ENCODE measurements at places on chromosomes 4 and X.
A peak's percentile ranks its signal among the peaks of the same experiment; 100 is the strongest.

DNA sequence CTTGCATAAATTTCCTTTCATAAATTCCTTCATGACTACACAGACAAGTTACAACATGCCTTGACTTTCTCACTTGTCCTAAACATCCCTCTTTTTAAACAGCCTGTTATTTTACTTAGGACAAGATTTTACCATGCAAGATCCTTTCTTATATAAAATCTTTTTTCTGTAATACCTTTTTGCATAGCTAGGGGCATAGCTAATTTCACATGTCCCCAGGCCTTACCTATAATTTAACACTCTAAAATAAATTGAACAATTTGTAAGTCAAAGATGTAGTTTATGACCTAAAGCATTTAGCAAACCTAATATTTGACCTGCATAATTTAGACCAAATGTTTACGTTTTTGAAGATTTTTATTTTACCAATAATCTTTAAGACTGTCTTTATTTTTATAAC, 396.3 kb upstream of the FSTL5 start:
- no peak for DNase-seq

DNA sequence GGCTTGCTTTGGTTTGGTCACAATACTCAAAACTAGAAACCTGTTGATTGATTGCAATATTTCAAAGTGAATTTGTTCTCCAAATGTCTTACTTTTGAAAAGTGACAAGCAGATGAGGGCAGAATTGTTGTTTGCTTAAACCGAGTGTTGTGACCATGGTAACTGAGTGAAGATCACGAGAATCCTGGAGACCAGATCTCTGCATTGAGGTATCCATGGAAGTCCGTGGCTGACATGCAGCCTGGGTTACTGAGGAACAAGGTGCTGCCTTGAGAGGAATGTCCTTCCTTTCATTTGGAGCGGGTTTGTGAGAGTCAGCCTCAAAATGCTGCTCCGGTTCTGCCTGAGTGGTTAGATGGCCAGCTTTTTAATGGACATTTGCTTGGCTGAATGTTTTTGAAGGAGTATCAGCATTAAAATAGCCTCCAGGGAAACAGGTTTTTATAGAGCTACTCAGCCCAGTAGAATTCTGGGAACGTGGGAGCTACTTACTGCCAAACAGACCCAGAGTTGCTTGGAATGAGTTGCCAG, 31.3 kb downstream of the NYX start:
- DNase-seq, result no peak

DNA sequence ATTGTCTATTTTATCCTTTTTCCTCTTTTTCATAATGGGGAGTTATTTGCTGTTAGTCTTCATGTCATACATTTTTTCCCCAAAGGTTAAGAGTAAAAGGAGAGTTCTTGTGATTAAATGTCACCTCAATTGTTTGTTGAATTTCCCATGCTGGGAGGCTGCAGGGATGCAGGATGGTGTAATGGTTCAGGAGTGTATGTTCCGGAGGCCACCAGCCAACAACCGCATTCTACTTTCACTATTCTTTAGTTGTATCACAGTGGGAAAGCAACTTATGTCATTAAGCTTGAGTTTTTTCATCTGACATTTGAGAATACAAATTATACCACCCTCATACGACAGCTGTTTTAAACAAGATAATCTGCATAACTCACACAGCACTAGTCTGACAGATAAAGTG, 15.4 kb downstream of the AFP start:
- DNase-seq, result no peak

GRCh38 chr4:168538632-168539031, 41.8 kb downstream of the PALLD start:
- DNase-seq, result no peak

- DNase-seq, result no peak
These were observed 34.5 kb downstream of the RNF175 start for GRCh38 chr4:153725136-153725830.

GRCh38 chr4:17068891-17069290, 170.4 kb upstream of the LDB2 start:
- no peak for DNase-seq

DNA sequence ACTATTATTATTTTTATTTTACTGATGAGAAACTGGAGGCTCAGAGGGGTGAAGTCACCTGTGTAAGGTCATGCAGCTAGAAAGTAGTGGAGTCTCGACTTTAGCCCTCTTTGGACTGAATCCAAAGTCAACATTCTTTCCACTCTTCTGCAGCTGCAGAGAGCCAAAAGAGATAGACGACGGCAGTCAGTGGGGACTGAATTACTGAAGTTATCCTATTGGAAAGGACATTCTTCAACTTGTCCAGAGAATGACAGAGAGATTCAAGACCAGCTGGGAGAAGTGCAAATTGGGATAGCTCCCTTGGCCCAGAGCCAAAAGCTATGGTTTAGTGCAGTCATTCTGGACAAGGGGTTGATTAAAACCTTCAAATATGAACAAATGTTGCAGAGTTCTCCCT, 42.5 kb downstream of the VGLL1 start:
- no peak for DNase-seq

DNA sequence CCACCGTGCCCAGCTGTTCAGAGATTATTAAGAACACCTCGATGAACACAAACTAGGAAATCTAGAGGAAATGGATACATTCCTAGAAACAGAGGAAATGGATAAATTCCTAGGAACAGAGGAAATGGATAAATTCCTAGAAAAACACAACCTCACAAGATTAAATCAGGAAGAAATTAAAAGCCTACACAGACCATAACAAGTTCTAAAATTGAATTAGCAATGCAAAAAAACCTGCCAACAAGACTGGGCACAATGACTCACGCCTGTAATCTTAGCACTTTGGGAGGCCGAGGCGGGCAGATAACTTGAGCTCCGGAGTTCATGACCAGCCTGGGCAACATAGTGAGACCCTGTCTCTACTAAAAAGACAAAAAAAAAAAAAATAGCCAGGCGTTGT, 13.1 kb upstream of the IDS start:
- DNase-seq, result no peak

- no peak for DNase-seq
These were observed 286.4 kb upstream of the SMIM31 start for GRCh38 chr4:164467493-164467892.

DNA sequence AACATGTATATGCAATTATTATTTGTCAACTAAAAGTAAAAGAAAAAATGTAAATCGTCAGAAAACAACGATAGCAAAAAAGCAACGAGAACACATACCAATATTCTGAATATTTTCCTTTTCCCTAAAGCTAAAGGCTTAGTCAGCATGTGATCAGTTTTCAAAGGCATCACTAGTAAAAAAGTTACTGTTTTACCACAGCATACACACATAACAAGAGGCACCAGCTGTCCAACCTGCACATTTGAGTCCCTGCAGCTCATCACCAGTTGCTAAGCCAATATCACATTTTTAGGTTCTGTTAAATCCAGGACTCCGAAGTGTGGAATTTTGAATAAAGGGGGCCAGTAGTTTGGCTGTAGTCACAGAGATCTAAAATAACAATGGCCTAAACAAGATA, 203.8 kb downstream of the ADGRA3 start:
- no peak for DNase-seq

GRCh38 chr4:34170946-34171345, 2073.4 kb downstream of the ARAP2 start:
- DNase-seq, result no peak

GRCh38 chrX:72003811-72004750, 93.4 kb downstream of the NHSL2 start:
- DNase-seq, result peak; percentile 41

- DNase-seq, result no peak
These were observed 706.3 kb upstream of the TENM3 start for GRCh38 chr4:181536811-181537434.

GRCh38 chr4:78630615-78631014, 79.0 kb downstream of the ANXA3 start:
- no peak for DNase-seq

DNA sequence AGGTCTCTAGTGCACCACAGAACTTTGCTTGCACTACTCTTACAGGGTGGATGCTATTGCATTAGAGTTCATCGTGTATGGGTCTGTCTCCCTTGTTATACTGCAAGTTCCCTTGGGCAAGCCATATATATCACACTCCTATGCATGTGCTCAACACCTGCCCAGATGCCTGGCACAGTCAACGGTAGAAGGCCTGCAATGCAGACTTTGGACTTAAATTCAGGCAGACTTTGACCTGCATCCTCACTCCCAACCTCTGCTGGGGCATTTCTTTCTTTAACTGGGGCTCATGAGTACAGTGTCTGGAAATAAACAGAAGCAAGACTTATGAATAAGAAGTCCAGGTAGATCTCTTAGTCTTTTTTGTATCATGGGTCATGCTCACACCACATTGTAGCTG, 148.2 kb downstream of the LDB2 start:
- no peak for DNase-seq

GRCh38 chrX:46244451-46244850, 300.8 kb downstream of the ZNF674 start:
- DNase-seq, result no peak

DNA sequence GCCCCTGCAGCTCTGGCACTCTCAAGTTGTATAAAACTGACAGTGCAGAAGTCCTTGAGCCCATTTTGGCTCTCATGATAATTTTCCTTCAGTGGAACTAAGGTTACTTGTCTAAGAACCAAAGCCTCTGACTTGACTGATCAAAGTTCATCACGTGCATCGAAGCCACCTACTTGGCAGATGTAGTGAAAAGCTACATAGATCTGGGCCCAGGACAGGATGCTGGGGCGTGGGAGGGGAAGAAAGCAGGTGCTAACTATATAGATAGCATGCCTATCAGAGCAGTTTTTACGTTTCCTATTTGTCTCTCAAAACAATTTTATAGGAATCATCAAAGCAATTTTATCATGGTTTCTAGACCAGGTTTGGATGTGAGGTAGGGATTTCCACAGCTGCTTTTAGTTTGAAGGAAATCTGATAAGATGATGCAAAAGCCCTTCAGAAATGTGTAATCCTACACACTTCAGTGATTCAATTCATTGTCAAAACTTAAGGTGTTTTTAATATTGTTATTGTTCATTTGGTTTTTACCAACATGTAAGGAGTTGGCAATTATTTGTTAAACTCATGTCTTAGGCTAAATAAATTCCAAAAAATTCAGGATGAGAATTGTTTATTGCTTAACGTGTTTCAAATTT, 1.2 kb upstream of the CD40LG start:
- DNase-seq, result no peak

GRCh38 chr4:112361181-112361791, 64.1 kb downstream of the ALPK1 start:
- DNase-seq, result no peak

- no peak for DNase-seq
These were observed 47.8 kb downstream of the FHDC1 start for GRCh38 chr4:152983774-152984411.

- no peak for DNase-seq
These were observed 12.9 kb downstream of the DIPK2B start for GRCh38 chrX:45187731-45188130.

DNA sequence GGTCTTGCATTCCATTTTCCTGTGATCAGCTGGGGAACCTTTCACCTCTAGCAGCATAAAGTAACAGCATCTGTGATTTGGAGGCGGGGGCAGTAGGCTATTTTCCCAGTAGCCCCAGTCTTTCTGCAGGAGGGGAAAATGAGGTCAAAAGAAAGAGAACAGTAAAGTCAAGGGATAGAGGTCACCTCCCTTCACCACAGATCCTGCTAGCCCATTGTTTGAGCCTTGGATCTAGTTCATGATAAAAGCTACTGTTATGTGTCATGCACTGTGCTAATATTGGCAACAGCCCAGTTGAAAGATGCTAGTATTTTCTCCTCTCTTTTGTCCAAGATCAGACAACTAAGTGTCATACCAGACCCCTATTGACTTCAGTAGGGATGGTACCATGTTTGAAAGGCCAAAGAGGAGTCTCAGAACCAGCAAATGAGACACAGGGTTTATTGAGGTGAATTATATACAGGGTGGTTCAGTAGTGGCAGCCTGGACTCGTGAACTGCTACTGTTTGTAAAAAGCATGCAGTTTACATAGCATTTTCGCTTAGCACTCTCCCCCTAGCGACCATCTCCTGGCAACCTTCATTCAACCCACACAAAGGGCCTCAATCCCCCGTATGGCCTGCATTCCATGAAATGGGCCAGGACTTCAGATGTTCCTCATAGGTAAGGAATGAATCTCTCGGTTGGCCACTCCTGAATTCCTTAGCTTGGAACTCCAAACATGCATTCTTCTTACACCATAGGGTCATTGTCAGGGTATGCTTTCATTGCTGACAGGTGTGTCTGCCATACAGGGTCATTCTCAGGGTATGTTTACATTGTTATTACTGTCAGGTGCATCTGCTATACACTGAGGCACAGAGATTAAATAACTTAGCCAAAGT, 170.0 kb upstream of the FRMPD4 start:
- DNase-seq, result no peak

- DNase-seq, result no peak
These were observed 60.6 kb upstream of the CFAP47 start for GRCh38 chrX:35858906-35859305.

DNA sequence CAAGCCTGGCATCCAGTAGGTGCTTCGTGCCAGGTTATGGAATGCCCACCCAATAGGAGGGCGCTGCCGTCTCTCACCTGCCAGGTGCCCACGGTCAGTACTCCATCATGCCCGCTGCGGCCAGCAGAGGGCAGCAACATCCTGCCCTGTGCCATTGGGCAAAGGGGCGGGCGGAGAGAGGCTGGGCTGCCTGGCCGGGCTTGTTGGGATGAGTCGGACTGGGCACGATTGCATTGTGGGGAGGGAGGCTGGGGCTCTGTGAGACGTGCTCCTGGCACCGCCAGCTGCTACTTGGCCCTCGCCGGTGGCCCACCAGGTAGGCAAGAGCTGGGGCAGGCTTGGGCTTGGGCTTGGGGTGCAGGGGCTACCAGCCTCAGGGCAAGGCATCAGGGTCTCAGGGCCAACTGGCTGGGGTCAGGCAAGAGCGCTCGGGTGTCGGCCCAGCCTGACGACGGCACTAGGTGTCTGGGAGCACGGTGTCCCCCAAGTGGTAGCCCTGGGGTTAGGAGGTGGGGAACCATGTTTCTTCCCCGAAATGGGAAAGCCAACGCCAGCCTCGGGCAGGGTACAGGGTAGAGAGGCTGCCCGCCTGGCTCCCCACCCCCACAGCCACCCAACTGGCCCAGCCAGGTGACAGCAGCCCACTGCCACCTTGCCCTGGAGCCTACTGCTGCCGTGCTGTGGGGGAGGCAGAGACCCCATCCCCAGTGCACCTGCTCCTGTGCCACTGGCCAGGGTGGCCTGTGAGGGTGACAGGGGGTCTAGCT, at the start of gene PLXNB3:
Gene PLXNB3 (plus strand): TSS at position 261 of the 767 bp plus-strand sequence. CDS start 1,287 bp downstream, outside the sequence.
- peak; percentile 52 for DNase-seq

- DNase-seq, result no peak
These were observed 37.2 kb upstream of the SPANXC start for GRCh38 chrX:141279476-141279875.

GRCh38 chr4:73770917-73771316, 30.5 kb downstream of the CXCL8 start:
- DNase-seq, result no peak

DNA sequence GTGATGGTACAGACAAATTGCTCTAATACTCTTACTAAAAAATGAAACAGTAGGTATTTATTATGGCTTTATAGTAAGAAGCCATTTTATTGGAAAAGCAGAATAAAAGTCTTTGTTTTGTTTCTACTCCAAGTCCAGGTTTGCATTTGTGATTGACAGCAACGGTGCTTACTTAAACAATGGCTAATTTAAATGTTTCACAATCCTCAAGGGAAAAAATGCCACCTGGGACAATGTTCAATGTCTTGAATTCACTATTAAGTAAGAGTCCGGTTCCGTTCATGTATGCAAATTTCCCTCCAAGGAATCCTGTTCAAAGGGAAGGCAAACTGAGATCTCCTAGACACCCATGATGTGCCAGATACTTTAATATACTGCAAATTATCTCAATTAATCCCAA, 123.6 kb downstream of the RBM47 start:
- no peak for DNase-seq

- no peak for DNase-seq
These were observed 36.7 kb downstream of the PSAPL1 start for GRCh38 chr4:7398104-7398423.
